ENCODE measurements at places on chromosomes 11 and 22. TPM values are rescaled to one million over a fixed set of nuclear protein-coding genes. Genes with fewer than 3 reads are reported as not detected.
A peak's percentile ranks its signal among the peaks of the same experiment; 100 is the strongest.

DNA sequence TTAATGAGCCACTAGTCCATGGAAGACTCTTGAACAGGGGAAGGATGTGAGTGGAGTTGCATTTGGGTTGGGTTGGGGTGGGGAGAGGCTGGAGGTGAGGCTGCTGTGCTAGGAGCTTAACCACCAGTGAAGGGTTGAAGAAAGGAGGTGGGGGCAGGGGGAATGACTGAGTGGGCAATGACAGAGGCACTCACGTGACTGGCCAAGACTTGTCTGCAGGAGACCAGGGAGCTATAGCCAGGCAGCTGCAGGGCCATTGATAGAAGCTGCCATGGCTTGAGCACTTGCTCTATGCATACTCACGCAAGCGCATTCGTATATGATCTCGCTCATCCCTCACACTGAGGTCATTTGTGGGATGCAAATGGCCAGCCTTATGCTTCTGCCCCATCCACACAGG, 4.0 kb downstream of the LMO2 start:
- no peak overlapping the region for H3K4me3 ChIP-seq
- no peak overlapping the region for H3K27ac ChIP-seq
- H3K4me1 ChIP-seq, result no peaks in the 10 kb centered on the region
- H3K36me3 ChIP-seq, result no peaks in the 10 kb centered on the region

GRCh38 chr22:44884562-44884961, 125.2 kb downstream of the PHF21B start:
- H3K36me3 ChIP-seq, result no peaks in the 10 kb centered on the region
- H3K27me3 ChIP-seq, result no peaks in the 10 kb centered on the region
- no peak overlapping the region for H3K4me3 ChIP-seq
- no peaks in the 10 kb centered on the region for H3K4me1 ChIP-seq
- no peak for DNase-seq

DNA sequence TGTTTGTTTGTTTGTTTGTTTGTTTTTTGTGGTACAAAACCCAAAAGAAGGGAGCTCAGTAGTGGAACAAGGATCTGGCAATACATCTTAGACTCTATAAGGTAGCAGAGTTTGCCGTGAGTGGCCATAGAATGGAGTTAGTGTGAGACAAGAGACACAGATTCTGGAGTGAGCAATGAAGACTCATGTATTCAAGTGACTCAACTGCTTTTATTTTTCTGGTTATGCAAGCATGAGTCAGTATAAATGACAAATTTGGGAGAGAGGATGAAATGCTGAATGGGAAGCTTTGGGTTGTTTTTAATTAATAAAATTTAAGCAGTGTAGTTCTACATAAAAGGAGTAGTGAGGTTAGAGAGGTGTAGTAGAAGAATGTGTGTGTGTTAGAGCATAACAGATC, 143.6 kb upstream of the ANO5 start:
- H3K36me3 ChIP-seq, result no peaks in the 10 kb centered on the region
- no peak for DNase-seq
- no peak overlapping the region for H3K4me3 ChIP-seq

DNA sequence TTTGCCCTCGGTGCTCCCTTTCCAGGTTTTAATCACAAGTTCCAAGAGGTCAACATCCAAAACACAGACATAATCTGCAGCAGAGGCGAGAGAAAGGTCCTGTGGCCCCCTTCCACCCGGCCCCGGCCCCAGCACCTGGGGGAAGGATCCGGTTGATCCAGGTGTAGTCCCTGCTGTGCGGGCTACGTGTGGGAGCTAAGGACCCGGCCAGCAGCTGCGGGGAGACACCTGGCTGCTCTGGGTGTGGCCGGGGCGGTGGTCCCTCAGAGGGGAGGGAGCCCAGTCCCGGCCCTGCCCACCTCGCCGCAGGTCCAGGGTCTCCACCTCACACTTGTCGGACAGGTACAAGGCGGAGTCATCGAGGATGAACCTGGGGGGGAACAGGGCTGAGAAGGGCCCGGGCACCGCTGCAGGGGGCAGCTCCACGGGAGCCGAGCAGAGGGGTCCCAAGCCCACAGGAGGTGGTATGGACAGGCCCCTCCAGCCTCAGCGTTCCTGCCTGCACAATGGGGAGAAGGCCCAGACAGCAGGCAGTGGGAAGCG, 13.6 kb downstream of the ATG2A start:
- no peaks in the 10 kb centered on the region for H3K27me3 ChIP-seq
- no peak overlapping the region for H3K4me3 ChIP-seq
- DNase-seq, result no peak
- no peak overlapping the region for H3K27ac ChIP-seq

GRCh38 chr11:75532200-75533048, 6.7 kb upstream of the GDPD5 start:
- no peaks in the 10 kb centered on the region for H3K27me3 ChIP-seq
- no peaks in the 10 kb centered on the region for H3K4me1 ChIP-seq

DNA sequence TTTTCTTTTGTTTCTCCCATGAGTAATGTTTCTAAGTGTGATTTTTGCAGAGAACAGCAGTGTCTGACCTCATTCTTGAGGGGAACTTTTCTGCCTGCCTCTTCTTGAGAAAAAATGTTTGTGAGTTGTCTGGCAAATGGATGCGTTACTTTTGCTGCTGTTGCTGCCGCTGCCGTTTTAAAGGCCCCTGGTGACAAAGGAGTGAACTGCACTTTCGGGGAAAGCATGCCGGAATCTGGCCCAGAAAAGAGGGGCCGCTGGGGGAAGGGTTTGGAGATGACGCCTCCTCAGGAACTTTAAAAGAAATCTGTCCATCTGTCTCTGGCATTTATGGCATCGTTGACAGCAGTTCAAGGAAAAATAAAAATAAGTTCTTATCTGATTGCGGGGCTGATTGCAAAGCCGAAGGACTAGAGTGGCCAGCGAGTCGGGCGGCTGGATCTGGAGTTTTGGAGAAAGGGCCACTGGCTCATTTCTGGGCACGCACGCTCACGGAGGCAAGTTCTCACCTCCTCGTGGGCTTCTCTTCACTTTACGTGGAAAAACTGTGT, 16.5 kb downstream of the ZBTB16 start:
- H3K27me3 ChIP-seq, result no peaks in the 10 kb centered on the region
- no peaks in the 10 kb centered on the region for H3K36me3 ChIP-seq
- H3K4me3 ChIP-seq, result no peak overlapping the region
- peak; percentile 70 for DNase-seq
- peak overlapping the region; percentile 57 for H3K27ac ChIP-seq
- H3K4me1 ChIP-seq, result peaks cover 90% of the 10 kb centered on the region

DNA sequence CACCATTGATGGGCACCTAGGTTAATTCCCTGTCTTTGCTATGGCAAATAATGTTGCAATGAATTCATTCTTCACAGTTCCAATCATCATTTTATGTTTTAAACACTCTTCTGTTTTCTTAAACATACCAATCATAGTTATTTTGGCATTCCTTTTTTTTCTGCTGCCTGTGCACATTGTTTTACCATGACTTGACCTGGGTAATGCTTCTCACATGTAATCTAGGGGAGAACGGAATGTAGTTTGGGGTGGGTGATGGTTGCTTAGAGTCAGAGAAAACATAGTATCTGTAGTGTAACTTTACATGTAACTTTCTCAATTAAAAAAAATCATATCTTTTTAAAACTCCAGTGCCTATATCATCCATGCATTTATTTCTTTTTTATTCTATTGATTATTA, 1945.3 kb upstream of the RAG2 start:
- DNase-seq, result no peak
- no peaks in the 10 kb centered on the region for H3K36me3 ChIP-seq
- no peak overlapping the region for H3K4me3 ChIP-seq
- H3K27me3 ChIP-seq, result no peaks in the 10 kb centered on the region
- no peaks in the 10 kb centered on the region for H3K4me1 ChIP-seq
- no peak overlapping the region for H3K27ac ChIP-seq

DNA sequence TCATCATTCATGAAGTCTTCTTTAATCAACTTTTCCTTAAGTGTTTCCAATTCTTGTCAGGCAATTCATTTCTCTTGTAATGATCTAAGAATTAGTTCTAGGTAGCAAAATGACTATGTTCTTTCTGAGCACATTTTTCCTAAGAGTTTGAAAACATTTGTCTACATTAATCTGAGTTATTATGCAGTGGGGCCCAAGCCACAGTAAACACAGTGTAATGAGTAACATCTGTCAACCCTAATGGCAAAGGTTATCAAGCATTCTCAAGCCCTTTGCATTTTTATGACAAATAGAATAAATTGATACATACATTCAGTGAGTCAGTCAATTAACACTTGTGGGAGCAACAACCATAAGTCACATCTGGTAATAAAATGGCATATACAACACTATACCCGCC, 106.7 kb upstream of the ZC3H12C start:
- no peaks in the 10 kb centered on the region for H3K36me3 ChIP-seq
- no peak overlapping the region for H3K27ac ChIP-seq
- no peaks in the 10 kb centered on the region for H3K4me1 ChIP-seq
- no peak for DNase-seq

DNA sequence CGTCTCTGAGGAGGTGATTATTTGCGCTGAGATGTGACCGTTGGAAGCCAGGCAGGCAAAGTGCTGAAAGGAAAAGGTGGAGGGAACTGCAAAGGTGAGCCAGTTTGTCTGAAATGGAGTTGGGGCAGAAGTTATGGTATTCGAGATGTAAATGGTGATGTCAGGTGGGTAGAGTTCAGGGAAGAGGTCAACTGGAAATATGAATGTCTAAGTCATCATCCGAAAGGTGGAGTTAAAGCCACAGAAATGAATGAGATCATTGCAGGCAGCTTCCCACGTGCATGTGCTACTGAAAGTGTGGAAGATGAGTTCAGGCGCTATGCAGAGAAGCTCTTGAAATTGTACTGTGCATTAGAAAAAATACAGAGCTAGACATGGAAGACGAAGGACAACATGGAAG, 2.2 kb upstream of the BPIFC start:
- no peak for DNase-seq
- H3K36me3 ChIP-seq, result no peaks in the 10 kb centered on the region
- H3K27me3 ChIP-seq, result peaks cover 8% of the 10 kb centered on the region

Gene TMEM191B
- total RNA-seq, result 0.48 TPM

Gene KCNJ11
- total RNA-seq, result 1.2 TPM

Gene KRTAP5-1
- total RNA-seq, result not detected

Gene DEUP1
- 0.95 TPM for total RNA-seq

- H3K4me3 ChIP-seq, result no peak overlapping the region
- peaks cover 31% of the 10 kb centered on the region for H3K4me1 ChIP-seq
- H3K27me3 ChIP-seq, result no peaks in the 10 kb centered on the region
Measured at GRCh38 chr11:2741006-2741376, 41.2 kb upstream of the KCNQ1OT1 start.

GRCh38 chr22:48860557-48860956, 967.1 kb downstream of the BRD1 start:
- no peak for DNase-seq
- no peak overlapping the region for H3K4me3 ChIP-seq
- no peak overlapping the region for H3K27ac ChIP-seq

DNA sequence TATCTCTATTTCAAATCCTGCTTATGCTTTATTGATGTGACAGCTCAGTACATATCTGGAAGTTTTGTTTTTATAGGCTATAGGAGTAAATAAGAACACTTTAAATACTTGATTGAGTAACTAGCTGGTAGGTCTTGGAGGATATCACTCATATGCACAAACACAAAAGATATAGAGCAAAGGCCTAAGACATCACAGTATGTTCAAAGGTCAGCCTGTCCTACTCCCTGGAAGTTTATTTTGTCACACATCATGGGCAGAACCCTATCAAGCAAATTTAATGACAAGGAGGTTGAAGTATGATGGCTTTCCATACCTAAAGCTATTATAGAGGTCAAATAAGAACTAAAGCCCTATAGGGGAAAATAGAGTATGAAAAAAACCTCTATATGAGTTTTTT, 70.0 kb upstream of the MS4A8 start:
- no peak for DNase-seq
- H3K4me3 ChIP-seq, result no peak overlapping the region
- H3K27ac ChIP-seq, result no peak overlapping the region
- no peaks in the 10 kb centered on the region for H3K36me3 ChIP-seq
- no peaks in the 10 kb centered on the region for H3K27me3 ChIP-seq
- H3K4me1 ChIP-seq, result no peaks in the 10 kb centered on the region

- no peak overlapping the region for H3K4me3 ChIP-seq
- no peak overlapping the region for H3K27ac ChIP-seq
- H3K4me1 ChIP-seq, result no peaks in the 10 kb centered on the region
Measured at GRCh38 chr11:114348200-114349191, 51.8 kb downstream of the C11orf71 start.

Gene KCTD14
- 67.0 TPM for total RNA-seq

DNA sequence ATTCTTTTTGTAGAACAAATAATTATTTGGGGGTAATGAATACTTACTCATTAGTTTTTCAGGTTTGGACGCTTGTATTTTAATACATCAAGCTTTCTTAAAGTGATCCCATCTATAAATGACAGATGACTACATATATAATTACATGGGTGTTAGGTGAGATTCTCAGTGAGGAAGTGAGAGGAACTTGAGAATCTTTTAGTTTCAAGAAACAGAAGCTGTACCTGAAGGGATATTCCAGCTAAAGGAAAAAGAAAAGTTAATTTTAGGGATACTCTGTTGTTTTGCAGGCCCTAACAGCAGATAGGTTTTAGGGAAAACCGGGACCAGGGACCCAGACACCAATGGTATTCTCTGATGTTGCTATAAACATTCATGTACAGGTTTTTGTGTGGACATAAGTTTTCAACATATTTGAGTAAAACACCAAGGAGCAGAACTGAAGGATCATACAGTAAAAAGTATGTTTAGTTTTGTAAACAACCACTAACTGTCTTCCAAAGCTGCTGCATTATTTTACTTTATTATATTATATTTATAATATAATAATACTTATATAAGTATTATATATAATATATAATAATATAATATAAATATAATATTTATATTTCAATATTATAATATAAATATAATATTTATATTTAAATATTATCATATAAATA, 24.1 kb upstream of the PHOX2A start:
- no peaks in the 10 kb centered on the region for H3K4me1 ChIP-seq
- H3K27ac ChIP-seq, result no peak overlapping the region
- no peak for DNase-seq
- H3K36me3 ChIP-seq, result no peaks in the 10 kb centered on the region

Gene CCDC116
- total RNA-seq, result 0.28 TPM

DNA sequence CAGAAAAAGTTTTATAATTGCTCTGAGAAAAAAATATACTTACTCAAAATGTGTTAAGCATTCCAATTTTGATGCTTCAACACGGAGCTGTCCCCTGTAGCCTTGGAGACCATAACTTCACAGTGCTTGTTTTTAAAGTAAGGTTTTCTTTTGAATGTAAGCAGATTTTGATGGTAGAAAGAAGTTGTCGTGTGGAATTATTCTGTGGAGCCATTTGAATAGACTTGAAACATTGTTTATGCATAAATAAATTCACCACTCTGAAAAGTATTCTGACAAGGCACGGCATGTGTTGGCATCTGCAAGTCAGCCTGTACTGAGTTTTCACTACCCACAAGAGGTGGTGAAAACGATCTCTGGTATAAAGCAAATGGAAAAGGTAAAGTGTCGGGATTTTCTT, 115.5 kb downstream of the UVRAG start:
- no peak for DNase-seq
- no peaks in the 10 kb centered on the region for H3K27me3 ChIP-seq
- no peaks in the 10 kb centered on the region for H3K36me3 ChIP-seq
- no peak overlapping the region for H3K27ac ChIP-seq

All from adrenal gland (tissue), 19 donors.